Activated CD4-positive, alpha-beta memory T cell treated with anti-CD3 and anti-CD28 coated beads, Interleukin-2, amount 10 ng/mL, durations not matched to agents 7 days and 5 days (primary cell): ENCODE measurements at places on chromosomes 12 and 14. TPM values are rescaled to one million over a fixed set of nuclear protein-coding genes. Genes with fewer than 3 reads are reported as not detected.

The GPR68 gene
- 39.8 TPM for total RNA-seq

The MYG1 gene
- 53.7 TPM for total RNA-seq

The TAS2R42 gene
- total RNA-seq = not detected

The OTX2 gene
- not detected for total RNA-seq

The SSPN gene
- total RNA-seq = not detected

The OR6C2 gene
- total RNA-seq = not detected

The TMEM52B gene
- total RNA-seq = not detected

The GTF2A1 gene
- 36.0 TPM for total RNA-seq
